ENCODE measurements at places on chromosomes 5 and 9.

- DNase-seq = no peak
Observed at GRCh38 chr5:110056580-110057114, 366.9 kb downstream of the MAN2A1 start.

DNA sequence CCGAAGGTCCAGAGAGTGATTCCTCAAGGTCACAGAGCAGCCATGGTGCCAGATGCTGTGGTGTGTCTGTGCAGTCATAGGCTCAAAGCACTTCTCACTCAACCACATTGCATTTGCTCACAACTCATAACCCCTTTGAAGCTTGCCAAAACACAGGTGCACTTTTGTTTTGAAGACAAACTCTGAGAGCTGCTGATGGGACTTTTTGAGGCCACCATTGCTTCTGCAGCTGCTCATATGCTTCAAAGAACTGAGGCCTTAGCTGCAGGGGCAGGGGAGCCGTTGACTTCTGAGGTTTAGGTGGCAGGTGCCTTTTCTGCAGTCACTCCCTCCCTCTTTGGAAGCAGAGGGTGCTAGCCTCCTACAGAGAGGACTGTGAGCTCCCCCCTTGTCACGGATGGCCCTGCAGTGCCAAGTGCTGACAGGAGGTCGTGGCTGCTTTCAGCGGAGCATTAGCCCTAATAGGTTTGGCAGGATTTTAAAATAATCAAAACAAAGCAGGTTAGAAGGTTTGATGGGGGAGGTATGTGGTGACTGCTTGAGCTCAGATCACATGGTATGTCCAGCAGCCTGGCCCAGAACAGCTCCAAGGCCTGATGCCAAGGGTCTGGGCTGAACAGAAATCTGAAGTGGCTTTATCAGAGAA, 232.1 kb downstream of the MAN2A1 start:
- no peak for DNase-seq

GRCh38 chr5:111742177-111742994, 14.6 kb downstream of the NREP start:
- no peak for DNase-seq

- no peak for DNase-seq
Observed at GRCh38 chr5:107149243-107150005, 521.3 kb downstream of the EFNA5 start.

GRCh38 chr5:13985731-13986418, 41.4 kb upstream of the DNAH5 start:
- no peak for DNase-seq

GRCh38 chr9:129938291-129938979, 103.2 kb downstream of the USP20 start:
- no peak for DNase-seq

GRCh38 chr9:7201196-7201595, 443.4 kb downstream of the KDM4C start:
- no peak for DNase-seq

- peak; percentile 3 for DNase-seq
Observed at GRCh38 chr9:137446851-137447471, 5.8 kb upstream of the ENTPD8 start.

GRCh38 chr5:179355976-179356974, 11.0 kb upstream of the ADAMTS2 start:
- no peak for DNase-seq

DNA sequence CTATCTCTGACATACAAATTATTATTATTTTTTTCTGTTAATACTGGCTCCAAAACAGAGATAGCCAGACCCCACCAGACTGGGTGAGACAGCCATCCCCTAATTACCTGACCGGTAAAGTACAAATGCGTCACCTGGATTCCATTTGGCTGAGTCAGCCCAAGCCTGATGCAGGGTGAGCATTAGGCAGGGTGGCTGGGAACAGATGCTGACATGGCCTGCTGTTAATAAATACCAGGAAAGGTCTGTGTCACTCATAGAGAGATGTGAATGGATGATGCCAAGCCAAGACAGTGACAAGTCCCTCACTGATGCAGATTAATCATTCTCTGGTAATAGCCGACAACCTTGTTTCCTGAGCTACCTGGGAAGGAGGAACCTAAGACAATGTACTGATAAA, 183.5 kb downstream of the TRIM32 start:
- no peak for DNase-seq

DNA sequence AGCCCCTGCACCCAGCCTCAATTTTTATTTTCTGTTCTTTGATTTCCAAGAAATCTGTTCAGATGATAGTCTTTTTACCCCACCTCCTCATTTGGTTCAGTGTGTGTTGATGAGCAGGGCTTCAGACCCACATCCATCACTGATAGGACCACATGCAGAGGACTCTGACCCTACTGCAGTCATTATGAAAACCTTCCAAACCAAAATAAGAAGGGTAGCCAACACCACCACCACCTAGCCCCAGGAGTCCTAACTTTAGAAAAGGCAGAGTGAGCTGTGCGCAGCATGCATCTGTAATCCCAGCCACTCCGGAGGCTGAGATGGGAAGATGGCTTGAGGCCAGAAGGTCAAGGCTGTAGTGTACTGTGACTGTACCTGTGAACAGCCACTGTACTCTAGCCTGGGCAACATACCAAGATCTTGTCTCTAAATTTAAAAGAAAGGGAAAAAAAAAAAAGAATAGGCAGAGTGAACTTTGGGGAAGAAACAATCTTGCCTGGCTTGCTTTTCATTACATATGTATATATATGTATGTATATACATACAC, 13.0 kb downstream of the CDKN2AIPNL start:
- no peak for DNase-seq

DNA sequence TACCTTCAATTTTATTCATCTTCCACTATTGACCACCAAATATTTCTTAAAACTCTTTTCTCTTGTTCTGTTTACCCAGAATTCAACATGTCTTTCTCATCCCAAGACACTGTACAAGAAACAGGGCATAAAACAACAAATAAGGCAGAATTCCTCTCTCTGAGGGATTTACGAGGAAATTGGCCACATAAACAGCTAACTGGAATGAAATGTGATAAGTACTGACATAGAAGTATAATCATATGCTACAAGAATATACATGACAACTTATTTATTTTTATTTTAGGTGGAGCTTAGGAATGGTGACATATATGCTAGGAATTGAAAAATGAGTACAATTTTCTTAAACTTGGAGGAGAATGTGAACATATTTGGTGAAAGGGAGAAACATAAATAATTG, 48.8 kb upstream of the FBN2 start:
- no peak for DNase-seq

DNA sequence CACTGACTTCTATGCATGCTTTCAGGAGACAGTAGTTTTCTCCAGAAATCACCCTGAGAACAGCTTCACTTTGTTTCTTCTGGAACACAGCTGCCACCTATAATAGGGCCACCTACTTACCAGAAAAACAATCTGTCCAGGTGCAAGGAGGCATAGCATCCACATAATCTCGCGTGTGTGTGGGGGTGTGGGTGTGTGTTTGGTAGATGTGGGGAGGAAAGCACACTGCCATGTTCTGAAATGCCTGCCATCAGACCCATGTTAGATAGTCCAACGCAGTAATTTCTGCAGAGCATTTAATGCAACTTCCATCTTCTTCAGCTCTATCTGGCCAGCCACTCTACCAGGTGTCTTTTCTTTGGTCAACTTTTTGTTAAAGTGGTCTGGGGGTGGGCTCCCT, 102.9 kb downstream of the ACER2 start:
- DNase-seq = no peak

GRCh38 chr9:114166614-114167572, 11.6 kb downstream of the COL27A1 start:
- DNase-seq = no peak

- no peak for DNase-seq
Observed at GRCh38 chr5:23234197-23234596, 273.2 kb upstream of the PRDM9 start.

- no peak for DNase-seq
Observed at GRCh38 chr5:133341915-133342710, 270.2 kb downstream of the FSTL4 start.

DNA sequence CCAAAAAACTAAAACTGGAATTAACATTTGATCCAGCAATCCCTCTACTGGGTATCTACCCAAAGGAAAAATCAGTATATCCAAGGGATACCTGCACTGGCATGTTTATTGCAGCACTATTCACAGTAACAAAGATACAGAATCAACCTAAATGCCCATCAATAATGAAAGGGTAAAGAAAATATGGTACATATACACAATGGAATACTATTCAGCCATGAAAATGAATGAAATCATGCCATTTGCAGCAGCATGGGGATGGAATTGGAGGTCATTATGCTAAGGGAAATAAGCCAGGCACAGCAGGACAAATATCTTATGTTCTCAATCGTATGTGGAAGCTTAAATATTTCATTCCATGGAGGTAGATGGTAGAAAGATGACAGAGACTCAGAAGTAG, 9.7 kb downstream of the VLDLR start:
- DNase-seq = no peak

DNA sequence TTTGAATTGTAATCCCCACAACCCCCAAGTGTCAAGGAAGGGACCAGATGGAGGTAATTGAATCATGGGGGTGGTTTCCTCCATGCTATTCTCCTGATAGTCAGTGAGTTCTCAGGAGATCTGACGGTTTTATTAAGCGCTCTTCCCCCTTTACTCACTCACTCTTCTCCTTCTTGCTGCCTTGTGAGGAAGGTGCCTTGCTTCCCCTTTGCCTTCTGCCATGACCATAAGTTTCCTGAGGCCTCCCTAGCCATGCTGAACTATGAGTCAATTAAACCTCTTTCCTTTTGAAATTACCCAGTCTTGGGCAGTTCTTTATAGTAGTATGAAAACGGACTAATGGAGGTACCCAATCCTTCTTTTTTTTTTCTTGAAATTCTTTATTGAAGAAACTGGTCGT, 2.2 kb upstream of the CEP120 start:
- no peak for DNase-seq

DNA sequence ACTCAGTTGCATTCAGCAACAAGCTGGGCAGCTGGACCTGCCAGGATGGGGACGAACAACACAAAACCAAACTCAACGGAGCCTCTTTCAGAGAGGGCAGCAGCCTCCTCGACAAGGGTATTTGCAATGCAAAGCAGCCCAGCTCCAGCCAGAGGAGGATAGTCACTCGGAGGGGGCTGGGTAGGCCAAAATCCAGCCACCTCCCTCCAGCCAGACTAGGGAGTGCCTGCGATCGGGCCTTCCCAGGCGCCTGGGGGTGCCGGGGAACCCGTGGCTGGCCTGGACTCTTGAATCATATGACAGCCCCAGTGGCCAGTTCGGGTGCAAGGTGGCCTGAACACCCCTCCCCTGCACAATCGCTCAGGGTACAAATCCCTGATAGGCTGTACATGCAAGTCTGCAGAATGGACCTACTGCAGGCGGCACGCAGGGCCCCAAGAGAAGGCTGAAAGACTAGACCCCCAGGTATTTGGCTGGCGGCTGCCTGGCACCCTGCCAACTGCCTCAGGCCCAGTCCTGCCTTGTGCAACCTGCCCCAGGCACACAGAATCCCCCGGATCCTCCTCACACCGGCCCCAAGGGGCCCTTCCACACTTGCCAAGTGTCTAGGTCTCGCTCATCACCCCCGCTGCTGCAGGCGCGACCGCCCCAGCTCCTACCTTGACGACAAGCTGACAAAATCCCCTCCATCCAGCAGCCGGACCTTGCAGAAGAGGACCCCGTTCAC, 1.3 kb downstream of the EEIG1 start:
- no peak for DNase-seq

- DNase-seq = no peak
Observed at GRCh38 chr9:27124151-27124550, 15.1 kb downstream of the TEK start.

DNA sequence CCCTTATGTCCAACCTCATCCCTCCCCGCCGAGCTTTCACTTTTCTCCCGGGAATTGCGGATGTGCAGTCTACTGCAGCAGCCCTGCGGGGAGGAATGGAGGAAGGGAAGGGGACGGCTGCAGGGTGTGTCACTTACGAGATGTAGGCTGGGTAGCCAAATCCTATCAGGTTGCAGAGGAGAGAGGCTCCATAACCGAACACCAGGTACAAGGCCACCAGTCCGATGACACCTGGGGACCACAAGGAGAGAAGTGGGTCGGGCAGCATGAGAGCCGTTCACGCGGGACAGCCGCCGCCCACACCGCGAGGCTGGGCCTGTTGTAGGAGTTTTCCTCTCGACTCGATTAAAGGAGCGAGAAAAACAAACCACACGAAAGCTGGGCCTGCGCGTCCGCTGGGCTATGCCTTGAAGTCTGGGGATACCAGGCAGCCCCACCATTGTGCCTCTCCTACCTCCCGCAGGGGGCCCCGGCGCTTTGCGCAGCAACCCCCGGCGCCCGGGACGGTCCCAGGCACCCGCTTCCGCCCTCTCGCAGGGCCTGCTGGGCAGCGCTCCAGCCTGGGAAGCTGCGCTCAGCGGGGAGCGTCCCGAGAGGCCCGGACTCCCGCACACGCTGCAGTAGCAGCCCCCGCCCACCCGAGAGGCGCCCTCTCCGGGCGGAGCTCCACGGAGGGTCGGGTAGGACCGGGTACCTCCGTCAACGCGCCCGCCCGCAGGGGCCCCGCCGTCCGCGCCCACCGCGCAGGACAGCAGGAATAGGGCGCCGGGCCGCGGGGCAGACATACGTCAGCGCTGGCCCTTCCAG, 798 bp downstream of the REEP5 start:
- DNase-seq = peak; percentile 53

- no peak for DNase-seq
Observed at GRCh38 chr9:110464321-110464720, 115.2 kb downstream of the SVEP1 start.

GRCh38 chr9:87181670-87182069, 234.4 kb upstream of the GAS1 start:
- DNase-seq = no peak

GRCh38 chr5:39387293-39387692, 23.0 kb upstream of the C9 start:
- no peak for DNase-seq

DNA sequence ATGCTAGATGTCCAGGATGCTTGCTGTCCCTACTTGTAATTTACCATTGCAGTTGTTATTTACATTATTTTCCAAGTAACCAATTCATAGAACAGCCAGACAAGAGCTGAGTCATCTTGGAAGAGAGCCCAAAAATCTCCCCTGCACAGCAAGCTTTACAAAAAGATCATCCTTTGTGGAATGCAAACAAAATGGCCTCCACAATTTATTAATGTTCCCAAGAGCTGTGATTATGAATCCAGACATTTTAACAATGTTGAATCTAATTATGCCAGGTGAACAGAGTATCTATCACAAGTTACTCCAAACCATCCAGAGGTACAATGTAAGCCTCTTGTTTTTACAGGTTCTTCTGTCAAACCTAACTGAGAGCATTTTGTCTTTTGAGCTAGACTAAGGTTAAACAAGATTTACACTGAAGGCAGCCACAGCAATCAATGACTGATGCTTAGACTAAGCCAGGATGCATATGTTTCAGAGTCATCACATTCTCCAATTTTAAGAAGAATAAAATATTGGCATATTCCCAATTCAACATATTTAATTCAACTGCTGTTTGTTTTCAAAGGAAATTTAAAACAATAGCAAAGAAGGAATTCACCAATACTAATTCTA, 95.3 kb upstream of the SLC12A2 start:
- DNase-seq = no peak

- no peak for DNase-seq
Observed at GRCh38 chr9:125066839-125067619, 76.3 kb downstream of the SCAI start.

DNA sequence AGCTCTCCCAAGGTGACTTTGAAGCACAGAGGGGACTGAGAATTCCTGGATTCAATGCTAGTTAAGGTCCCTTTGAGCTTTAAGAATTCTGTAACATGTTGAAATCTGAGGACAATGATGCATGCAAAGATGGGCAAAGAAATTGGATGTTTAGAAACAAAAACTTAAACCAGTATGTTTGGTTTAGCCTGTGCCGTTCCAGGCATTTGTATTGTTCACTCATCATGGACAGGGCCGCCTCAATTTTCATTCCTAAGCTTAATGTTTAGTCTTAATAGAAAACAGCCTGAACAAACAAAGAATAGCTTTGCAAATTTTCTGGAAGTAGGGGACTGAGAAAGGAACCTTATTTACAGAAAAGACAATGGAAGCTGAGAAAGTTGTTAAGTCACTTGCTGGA, 267.8 kb downstream of the ARHGEF28 start:
- no peak for DNase-seq

All from T-helper 1 cell (primary cell).